ENCODE measurements at places on chromosomes 2 and 18. TPM values are rescaled to one million over a fixed set of nuclear protein-coding genes. Genes with fewer than 3 reads are reported as not detected.

The SOWAHC gene
- 23.0 TPM for total RNA-seq

The NEU4 gene
- total RNA-seq = 9.4 TPM

The MAP3K19 gene
- 0.21 TPM for total RNA-seq

The NXPH2 gene
- total RNA-seq = 15.7 TPM

The CTIF gene
- total RNA-seq = 23.4 TPM

The GAREM1 gene
- 14.0 TPM for total RNA-seq

The E2F6 gene
- total RNA-seq = 25.8 TPM

The STEAP3 gene
- total RNA-seq = 25.2 TPM

The COL3A1 gene
- 6,407 TPM for total RNA-seq

The SPC25 gene
- total RNA-seq = 3.4 TPM

The RTP5 gene
- not detected for total RNA-seq

The ALLC gene
- not detected for total RNA-seq

The POTEI gene
- 0.21 TPM for total RNA-seq

The PFN4 gene
- total RNA-seq = not detected

The FRZB gene
- total RNA-seq = 38.0 TPM

The FIGN gene
- total RNA-seq = 1.9 TPM

The ANKRD30BL gene
- total RNA-seq = 0.31 TPM

The LAMA3 gene
- total RNA-seq = 37.0 TPM

The FSHR gene
- not detected for total RNA-seq

The KIF5C gene
- 2.3 TPM for total RNA-seq
